Amygdala (tissue), 56 donors: ENCODE measurements at places on chromosomes 5 and 9.

DNA sequence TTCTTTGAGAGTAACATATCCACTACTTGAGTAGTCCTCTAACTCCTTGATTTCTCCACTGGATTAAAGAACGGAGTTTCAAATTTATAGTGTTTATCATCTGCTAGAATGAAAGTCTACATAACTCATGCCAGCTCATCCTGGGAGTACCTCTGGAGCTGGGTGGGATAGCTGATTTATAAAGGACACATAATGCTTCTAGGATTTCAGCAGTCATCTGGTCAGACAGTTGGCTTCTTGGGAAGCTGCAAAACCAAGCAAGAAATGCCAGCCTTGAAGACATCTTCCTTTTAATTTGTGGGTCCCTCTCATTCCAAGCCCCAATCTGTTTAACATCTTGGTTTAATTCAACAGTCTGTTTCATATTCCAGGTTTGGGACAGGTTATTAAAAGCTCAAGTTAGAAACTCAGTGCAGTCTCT is 3.2 kb downstream of the GALNT10 start:
- no peak for DNase-seq

GRCh38 chr9:37146410-37146809 is 26.0 kb downstream of the ZCCHC7 start:
- DNase-seq = no peak

GRCh38 chr5:109218818-109219217 is 191.0 kb downstream of the PJA2 start:
- DNase-seq = no peak

DNA sequence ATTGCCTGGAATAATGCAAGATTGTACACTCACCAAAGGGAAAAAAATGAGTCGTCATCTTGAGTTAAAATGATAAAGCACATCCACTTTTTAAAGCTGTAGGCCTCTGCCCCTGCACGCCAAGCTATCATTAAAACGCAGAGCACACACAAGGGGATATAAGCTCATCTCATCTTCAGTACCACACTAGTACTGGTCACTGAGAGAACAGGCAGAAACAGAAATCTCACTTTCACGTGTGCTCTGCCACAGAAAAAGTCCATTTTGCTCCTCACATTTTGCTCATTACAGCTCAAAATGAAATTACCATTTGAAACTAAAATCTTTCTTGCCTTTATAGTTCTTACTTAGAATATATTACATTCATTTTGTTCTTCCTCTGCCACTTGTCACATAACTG is 99.2 kb upstream of the SLC30A5 start:
- DNase-seq = no peak

- DNase-seq = no peak
Observed at GRCh38 chr5:137470111-137470920, 28.8 kb downstream of the SPOCK1 start.

- DNase-seq = no peak
Observed at GRCh38 chr5:65832603-65833228, 93.7 kb upstream of the ERBIN start.
